ENCODE measurements at places on chromosomes 4 and X.

DNA sequence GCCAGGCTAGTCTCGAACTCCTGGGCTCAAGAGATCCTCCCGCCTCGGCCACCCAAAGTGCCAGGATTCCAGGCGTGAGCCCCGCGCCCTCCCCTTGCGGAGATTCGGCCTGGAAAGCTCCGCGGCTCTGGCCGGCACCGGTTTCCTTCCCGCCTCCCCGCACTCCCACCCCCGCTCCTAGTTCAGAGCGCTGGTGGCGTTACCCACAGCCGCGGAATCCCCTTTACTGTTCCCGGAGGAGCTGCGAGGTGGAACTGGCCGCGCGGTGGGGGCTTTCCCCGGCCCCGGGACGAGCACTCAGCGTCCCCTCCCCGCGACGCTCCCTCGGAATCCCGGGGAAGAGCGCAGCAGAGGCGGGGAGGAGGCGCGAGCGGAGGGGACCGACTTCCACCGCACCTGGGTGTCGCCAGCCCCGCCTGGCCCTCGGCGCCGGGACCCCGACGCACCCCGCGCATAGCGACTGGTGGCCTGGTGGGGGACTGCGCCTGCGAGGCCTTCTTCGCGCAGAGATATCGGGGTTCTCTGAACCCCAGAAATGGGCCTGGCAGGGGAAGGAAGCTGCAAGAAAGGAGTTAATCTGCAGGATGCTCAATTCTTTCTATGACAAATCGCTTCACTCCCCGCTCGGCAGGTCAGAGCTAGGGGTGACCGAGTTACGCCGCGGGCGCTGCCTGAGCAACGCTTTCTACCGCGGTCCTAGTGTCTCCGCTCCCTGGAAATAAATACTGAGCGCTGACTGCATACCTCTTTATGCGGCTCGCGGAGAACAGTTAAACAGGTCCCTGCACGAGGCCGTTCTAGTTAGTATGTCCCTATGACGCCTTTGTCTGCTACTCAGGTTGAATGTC lies 14.6 kb upstream of the SLC25A4 start:
- no peak for DNase-seq

GRCh38 chrX:41796577-41796976 lies 72.6 kb downstream of the GPR82 start:
- DNase-seq, result no peak

DNA sequence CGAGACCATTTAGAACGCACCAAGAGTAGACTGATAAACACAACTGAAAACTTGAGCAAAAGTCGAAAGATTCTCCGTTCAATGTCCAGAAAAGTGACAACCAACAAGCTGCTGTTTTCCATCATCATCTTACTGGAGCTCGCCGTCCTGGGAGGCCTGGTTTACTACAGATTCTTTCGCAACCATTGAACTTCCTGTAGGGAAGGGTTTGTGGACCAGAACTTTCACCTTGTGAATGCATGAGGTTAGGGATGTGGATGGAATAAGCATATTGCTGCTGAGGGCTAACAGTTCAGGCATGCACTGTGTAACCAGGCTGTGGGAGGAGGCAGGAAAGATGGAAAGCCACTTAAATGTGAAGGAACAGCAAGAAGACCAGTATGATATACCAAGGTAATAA lies 20.9 kb upstream of the ING2 start:
- DNase-seq, result no peak

DNA sequence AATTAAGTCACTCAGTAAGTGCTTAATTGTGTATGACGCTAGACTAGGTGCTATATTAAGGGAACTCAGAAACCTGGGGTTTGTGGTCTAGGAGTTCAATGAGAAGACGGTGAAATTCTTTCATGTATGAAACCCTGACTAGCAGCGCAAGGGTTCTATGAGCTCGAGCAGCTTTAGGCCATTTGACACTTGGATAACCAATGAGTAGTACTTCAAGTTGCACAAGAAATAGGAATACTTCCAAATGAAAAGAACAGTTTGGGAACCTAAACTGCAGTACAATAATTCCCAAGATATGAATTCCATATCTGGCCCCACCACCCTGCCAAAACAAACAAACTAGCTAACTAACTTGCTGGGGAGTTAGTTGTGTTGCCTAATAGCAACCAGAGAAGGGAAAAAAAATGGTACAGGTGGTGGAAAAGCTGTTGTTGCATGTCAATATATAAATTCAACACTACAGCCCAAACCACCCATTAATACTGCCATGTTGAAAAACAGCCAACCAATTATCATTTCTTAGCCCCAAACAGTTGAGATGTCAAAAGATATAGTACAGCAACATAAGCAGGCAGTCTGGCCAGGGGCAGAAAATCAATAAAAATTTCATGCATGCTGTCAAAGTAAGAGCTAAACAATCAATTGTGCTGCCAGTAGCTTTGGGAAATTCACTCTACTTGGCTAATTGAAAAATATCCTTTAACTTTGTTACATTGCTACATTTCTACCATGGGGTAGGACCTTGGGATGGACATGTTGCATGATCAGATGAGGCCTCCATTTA lies 54.6 kb upstream of the MCF2 start:
- DNase-seq, result peak; percentile 23

DNA sequence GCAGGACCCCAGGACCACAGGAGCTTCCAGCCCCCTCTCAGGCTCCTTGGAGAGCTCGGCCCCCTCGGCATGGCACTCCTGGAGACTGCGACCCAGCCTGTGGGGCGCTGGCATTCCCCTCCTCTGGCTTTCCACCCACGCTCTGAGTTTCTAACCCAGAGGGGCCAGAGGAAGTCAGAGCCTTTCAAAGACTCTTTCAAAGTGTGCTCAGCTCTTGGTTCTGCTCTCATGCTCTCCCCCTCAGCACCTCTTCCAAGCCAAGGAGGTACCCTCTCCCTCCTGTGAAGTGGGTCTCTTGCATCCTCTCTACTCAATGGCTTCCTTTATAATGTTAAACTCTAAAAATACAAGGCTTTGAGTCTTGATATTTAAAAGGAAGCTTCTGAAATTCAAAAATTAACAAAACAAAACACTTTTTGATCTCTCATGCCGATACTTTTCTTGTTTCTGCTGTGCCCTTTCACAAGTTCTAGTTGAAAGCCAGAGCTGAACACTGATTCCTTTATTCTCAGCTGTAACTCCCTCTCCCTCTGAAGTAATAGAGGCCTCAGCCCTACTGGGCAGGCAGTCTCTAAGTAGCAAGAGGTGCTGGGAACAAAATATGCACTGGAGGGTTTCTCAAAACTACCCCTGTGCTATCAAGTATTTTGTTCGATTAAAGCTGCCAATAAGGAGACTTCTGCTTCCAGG lies 82.8 kb downstream of the NAT8L start:
- DNase-seq, result no peak

Measured in fibroblast of skin of scalp (primary cell).